Stimulated activated CD8-positive, alpha-beta memory T cell treated with anti-CD3 and anti-CD28 coated beads, Interleukin-4, amount 100 ng/mL, for 4 hours (primary cell): ENCODE measurements at places on chromosomes 1 and 21.

- DNase-seq: no peak
These were observed 24.3 kb downstream of the IL10RB start for GRCh38 chr21:33290441-33290840.

DNA sequence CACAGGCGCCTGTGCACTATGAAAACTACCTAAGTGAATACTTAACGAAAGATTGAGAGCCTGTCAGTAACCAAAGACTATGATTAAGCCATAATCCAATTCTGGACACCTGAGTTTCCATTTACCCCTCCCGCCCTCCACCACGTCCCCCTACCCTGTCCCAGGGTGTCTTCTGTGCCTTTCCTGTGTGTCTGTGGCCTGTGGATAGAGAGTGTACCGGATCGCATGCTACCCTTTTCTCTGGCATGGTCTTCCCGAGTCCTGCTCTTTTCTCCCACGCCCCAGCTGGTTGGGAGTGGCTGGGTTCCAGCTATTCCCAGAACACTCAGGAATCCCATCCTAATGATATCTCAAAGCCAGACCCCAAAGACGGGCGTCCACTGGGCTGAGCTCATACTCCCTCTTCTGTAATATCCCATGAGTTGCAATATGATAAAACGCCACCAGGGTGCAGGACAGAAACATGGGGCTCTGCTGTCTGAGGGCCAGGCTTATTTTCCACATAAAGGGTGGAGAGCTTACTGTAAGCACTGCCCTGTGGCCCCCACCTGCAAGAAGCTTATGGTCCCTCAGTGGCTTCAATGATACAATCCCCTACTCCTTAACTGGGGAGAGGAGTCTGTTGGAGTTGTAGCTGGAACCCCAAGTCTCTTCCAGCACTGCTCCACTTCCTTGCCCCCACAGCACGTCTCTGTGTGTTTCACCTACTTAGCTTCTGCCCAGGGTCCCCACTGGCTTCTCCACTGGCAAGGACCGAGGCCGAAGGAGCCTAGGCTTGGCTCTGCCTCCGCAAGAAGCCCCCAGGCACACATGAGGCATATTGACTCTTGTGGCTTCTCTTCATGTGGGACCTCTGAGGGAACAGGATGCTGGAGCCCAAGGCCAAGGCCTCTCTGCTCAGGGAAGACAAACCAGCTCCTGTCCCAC is 17.6 kb upstream of the ALX3 start:
- no peak for DNase-seq

GRCh38 chr1:40450495-40451237 is 390 bp downstream of the ZFP69B start:
- peak; percentile 81 for DNase-seq

DNA sequence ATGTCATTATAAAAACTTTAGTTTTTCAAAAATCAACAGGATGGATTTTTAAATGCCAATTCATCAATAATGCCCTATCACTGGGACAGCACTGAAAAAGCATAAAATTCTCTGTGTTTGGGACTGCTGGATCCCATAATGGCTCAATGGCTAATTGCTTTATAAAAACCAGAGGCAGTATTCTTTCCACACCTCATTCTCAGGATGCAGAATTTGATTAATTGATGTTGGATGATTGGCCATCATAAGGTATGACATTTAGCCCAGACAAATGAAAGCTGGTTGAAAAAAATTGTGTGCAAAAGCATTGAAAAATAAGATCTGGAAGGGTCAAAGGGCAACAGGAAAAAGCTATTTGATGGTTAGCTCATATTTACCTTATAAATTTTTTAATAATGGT is 362.2 kb upstream of the SNX7 start:
- DNase-seq: no peak

GRCh38 chr1:180793451-180793850 is 119.2 kb upstream of the KIAA1614 start:
- DNase-seq: no peak

- DNase-seq: no peak
These were observed 43.7 kb downstream of the GTF2B start for GRCh38 chr1:88847643-88848042.

DNA sequence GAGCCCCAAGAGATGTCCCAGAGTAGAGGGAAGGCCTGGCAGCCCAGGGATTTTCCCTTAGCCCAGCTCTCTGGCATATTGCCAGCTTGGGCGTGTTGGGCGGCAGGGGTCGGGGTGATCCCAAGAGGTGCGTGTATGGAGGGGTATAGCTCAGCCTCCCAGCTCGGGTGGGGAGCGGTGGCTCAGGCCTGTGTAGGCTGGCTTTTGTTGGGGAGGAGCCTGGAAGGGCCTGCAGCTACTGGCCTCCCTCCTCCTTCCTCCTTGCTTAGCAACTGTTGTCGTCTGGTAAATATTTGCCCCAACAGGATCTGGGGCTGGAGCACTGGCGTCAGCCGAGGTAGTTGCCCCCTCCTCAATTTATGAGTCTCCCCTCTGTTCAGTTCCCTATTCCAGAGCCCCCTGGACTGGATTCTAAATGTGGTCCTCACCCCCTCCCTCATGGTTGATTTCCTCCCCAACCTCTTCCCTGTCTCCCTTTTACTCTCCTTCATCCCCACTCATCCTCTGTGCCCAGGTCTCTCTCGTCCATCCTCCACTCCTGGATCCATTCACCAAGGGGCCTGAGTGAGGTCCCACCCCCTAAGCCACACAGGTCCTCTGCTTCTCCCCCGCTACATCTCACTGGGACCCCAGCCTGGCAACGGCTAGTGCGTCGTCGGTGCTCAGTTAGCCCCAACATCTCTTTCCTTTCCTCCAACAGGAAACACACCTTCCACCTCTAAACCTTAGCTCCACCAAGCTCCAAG is 10.3 kb upstream of the LMNA start:
- DNase-seq: no peak

DNA sequence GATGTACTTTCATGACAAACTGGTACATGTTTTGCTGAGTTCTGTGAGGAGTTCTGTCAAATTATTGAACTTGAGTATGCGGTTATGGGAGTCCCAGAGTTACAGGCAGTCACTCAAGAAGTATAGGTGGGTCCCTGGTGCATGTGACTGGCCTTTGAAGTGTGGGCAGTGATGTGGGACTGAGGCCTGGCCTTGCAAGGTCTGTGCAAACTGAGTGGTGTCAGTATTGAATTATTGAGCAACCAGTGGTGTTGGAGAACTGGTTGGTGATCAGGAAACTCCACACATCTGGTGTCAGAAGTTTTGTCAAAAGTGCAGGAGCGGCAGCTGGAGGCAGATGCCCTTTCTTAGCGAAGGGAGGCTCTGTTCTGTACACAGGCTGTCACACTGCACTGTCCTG is 5.2 kb downstream of the ZNF678 start:
- no peak for DNase-seq

GRCh38 chr1:41838266-41838665 is 80.5 kb downstream of the HIVEP3 start:
- no peak for DNase-seq

GRCh38 chr1:33635336-33636012 is 163.0 kb downstream of the ZSCAN20 start:
- DNase-seq: no peak

GRCh38 chr1:235941876-235942624 is 75.3 kb upstream of the LYST start:
- no peak for DNase-seq

DNA sequence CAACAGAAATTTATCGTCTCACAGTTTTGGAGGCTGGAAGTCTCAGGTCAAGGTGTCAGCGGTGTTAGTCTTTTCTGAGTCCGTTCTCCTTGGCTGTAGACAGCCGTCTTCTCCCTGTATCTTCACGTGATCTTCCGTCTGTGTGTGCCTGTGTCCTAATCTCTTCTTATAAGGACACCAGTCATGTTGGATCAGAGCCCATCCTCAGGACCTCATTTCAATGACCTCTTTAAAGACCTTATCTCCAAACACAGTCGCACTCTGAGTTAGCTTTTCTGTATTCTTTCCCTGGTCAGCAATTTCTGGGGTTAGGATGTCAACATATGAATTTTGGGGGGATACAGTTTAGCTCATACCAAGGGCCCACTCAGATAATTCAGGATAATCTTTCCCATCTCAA is 247.7 kb downstream of the PRDM2 start:
- DNase-seq: no peak
